ENCODE measurements at places on chromosomes 6 and 20. TPM values are rescaled to one million over a fixed set of nuclear protein-coding genes. Genes with fewer than 3 reads are reported as not detected.

DNA sequence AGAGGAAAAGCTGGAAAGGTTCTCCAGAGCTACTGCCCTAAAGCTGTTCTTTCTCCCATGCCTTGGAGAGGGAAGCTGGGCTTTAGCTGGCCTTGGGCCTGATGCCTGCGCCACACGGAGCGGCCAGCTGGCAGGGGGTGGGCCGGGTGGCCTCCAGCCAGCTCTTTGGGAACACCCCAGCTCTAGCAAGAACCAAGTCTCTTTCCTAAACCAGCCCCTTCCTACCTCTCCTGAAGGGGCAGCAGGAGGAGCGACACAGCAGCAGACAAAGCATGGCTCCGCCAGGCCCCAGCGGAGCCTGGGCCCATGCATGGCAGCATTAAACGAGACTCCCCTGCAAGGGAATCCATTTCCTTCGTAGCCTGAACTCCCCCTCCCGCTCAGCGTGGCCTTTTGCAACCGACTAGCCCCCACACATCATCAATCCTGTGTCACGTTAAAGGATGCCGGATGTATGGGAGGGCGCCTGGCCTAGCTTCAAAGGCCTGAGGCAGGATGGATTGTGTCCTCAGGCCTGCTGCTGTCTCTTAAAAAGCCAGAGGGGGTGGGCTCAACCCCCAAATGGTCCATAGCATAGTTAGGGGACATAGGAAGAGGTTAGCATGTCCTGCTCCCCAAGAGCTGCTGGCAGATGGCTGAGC is 14.0 kb downstream of the MRPS18A start:
- H3K4me3 ChIP-seq, result no peak overlapping the region
- H3K27ac ChIP-seq, result peak overlapping the region; percentile 2
- H3K4me1 ChIP-seq, result peaks cover 40% of the 10 kb centered on the region
- peaks cover 77% of the 10 kb centered on the region for H3K36me3 ChIP-seq
- no peaks in the 10 kb centered on the region for H3K27me3 ChIP-seq
- DNase-seq, result no peak

DNA sequence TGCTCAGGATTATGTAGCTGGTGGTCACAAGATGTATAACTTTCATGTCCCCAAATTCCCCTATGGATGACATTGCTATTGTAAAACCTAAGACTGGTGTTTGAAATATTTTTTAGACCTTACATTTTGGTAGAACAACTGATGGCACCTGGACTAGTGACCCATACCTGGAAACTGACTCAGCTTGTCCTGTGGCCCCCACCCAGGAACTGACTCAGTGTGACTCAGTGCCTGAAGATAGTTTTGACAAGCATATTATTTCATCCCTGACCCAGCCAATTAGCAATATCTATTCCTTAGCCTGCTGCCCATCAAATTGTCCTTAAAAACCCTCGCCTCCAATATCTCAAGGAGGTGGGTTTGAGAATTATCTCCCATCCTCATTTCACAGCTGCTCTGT is 90.9 kb upstream of the GRIK2 start:
- no peak overlapping the region for H3K27ac ChIP-seq
- no peaks in the 10 kb centered on the region for H3K36me3 ChIP-seq
- no peaks in the 10 kb centered on the region for H3K4me1 ChIP-seq
- no peak overlapping the region for H3K4me3 ChIP-seq
- no peaks in the 10 kb centered on the region for H3K27me3 ChIP-seq

DUSP15 gene
- 0.83 TPM for total RNA-seq

NAPB gene
- total RNA-seq, result 14.5 TPM

GRCh38 chr6:29769336-29769735 is 46.1 kb downstream of the HLA-F start:
- H3K27ac ChIP-seq, result no peak overlapping the region
- no peaks in the 10 kb centered on the region for H3K4me1 ChIP-seq
- no peak for DNase-seq
- H3K36me3 ChIP-seq, result no peaks in the 10 kb centered on the region
- H3K4me3 ChIP-seq, result no peak overlapping the region

PERP gene
- 84.8 TPM for total RNA-seq

DNA sequence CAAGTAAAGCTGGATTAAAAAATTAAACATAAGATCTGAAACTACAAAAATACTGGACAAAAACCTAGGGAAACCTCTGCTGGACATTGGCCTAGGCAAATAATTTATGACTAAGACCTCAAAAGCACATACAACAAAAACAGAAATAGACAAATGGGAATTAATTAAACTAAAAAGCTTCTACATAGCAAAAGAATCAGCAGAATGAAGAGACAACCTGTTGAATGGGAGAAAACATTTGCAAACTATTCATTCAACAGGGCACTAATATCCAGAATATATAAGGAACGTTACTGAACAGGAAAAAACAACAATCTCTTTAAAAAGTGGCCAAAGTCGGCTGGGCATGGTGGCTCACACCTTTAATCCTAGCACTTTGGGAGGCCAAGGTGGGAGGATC is 6.8 kb upstream of the GINM1 start:
- no peak overlapping the region for H3K27ac ChIP-seq
- no peaks in the 10 kb centered on the region for H3K36me3 ChIP-seq

BCAS4 gene
- total RNA-seq, result 4.2 TPM

GRCh38 chr6:42229506-42230119 is 12.0 kb upstream of the MRPS10 start:
- H3K27me3 ChIP-seq, result no peaks in the 10 kb centered on the region
- H3K4me1 ChIP-seq, result peaks cover 4% of the 10 kb centered on the region
- no peak overlapping the region for H3K4me3 ChIP-seq

- H3K4me3 ChIP-seq, result no peak overlapping the region
- H3K27ac ChIP-seq, result no peak overlapping the region
- H3K27me3 ChIP-seq, result no peaks in the 10 kb centered on the region
These were observed 65.5 kb downstream of the SOBP start for GRCh38 chr6:107555449-107555848.

FKBP1C gene
- not detected for total RNA-seq

TFAP2B gene
- not detected for total RNA-seq

DNA sequence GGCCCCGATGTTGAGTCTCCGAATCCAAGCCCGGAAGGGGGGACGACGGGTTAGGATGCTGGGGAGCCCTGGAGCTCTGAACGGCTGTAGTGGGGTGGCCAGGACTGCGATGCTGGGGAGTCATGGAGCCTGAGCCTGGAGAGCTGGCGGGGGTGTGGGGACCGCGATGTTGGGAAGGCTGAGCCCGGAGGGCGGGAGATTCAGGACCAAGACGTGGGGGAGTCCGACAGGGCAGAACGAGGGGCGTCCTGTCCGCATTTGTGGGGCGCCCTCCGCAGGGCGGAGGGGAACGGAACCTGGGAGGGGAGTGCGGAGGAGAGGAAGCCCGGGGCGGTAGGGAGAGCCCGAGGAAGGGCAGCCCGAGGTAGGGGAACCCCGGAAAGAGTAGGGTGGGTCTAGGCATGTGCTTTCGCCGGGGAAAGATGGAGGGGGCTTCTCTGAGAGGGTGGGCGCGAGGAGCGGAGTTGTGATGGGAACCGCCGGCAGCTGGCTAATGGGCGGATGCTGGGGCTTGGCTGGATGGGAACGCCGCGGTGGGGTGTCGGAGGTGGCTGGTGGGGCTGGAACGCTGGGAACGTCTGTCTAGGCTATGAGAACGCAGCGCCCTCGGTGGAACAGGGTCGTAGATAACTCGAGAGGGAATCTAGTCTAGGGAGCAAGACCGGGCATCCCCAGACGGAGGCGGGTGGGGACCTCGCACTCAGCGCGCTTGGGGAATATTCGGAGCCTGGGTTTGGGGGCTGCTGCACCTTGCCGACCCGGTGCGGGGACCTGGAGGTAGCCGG is 684 bp downstream of the PAQR8 start:
- H3K4me3 ChIP-seq, result peak overlapping the region; percentile 100
- H3K36me3 ChIP-seq, result no peaks in the 10 kb centered on the region
- peak overlapping the region; percentile 86 for H3K27ac ChIP-seq
- DNase-seq, result no peak
- H3K27me3 ChIP-seq, result no peaks in the 10 kb centered on the region

GRCh38 chr6:166989427-166990032 is 9.7 kb upstream of the CEP43 start:
- no peak for DNase-seq
- no peaks in the 10 kb centered on the region for H3K4me1 ChIP-seq
- H3K4me3 ChIP-seq, result no peak overlapping the region
- H3K27me3 ChIP-seq, result no peaks in the 10 kb centered on the region
- H3K36me3 ChIP-seq, result no peaks in the 10 kb centered on the region
- no peak overlapping the region for H3K27ac ChIP-seq

GRCh38 chr6:163469459-163469985 is 55.0 kb downstream of the QKI start:
- no peaks in the 10 kb centered on the region for H3K36me3 ChIP-seq
- H3K27ac ChIP-seq, result no peak overlapping the region
- peaks cover 26% of the 10 kb centered on the region for H3K4me1 ChIP-seq
- no peaks in the 10 kb centered on the region for H3K27me3 ChIP-seq
- no peak overlapping the region for H3K4me3 ChIP-seq

PXT1 gene
- not detected for total RNA-seq

GSTA3 gene
- not detected for total RNA-seq

DNA sequence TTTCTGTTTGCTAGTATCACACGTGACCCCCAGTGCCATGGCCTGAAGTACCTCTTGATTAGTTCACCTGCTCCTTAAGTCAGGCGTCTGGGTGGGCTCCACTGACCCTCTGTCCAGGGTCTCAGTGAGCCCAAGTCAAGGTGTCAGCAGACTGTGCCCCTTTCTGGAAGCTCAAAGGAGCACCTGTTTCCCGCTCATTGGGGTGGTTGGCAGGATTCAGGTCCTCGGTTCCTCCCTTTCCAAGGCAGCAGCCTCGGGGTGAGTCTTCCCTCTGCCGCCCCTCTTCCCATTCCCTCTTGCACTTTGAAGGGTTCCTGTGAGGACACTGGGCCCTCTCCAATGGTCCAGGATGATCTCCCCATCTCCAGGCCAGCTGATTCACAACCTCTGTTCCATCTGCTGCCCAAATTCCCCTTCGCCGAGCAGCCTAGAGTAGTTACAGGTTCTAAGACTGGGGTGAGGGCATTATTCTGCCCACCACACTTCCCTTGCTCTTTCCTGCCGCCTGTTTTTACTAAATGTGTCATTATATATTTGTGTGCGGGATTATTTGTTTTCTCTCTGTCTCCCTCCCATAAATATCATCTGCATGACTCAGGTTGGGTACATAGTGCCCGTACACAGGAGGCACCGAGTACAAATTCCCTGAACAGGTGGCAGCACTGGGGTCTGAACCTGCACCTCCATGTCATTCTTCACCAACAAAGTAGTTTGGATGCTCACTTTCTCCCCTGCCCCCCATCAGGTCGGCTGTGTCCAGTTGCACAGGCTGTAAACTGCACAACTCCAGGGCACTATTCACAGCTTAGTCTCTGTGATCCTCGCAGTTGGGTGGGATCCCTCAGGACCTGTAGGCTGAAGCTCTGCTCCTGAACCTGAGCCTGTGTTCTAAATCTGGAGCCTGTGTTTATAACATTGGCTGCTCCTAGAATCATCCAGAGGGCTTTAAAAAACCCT is 58.5 kb downstream of the RBM38 start:
- no peaks in the 10 kb centered on the region for H3K27me3 ChIP-seq
- no peak for DNase-seq
- no peaks in the 10 kb centered on the region for H3K36me3 ChIP-seq
- no peak overlapping the region for H3K4me3 ChIP-seq
- H3K4me1 ChIP-seq, result peaks cover 42% of the 10 kb centered on the region
- peak overlapping the region; percentile 66 for H3K27ac ChIP-seq

ZNF831 gene
- 0.71 TPM for total RNA-seq

KCNB1 gene
- total RNA-seq, result 55.5 TPM

LAMA2 gene
- 123 TPM for total RNA-seq

PRL gene
- total RNA-seq, result not detected

- no peak overlapping the region for H3K4me3 ChIP-seq
- H3K27ac ChIP-seq, result no peak overlapping the region
- no peaks in the 10 kb centered on the region for H3K4me1 ChIP-seq
- no peaks in the 10 kb centered on the region for H3K36me3 ChIP-seq
These were observed 130.8 kb downstream of the SYCP2 start for GRCh38 chr20:59802471-59803221.

DNA sequence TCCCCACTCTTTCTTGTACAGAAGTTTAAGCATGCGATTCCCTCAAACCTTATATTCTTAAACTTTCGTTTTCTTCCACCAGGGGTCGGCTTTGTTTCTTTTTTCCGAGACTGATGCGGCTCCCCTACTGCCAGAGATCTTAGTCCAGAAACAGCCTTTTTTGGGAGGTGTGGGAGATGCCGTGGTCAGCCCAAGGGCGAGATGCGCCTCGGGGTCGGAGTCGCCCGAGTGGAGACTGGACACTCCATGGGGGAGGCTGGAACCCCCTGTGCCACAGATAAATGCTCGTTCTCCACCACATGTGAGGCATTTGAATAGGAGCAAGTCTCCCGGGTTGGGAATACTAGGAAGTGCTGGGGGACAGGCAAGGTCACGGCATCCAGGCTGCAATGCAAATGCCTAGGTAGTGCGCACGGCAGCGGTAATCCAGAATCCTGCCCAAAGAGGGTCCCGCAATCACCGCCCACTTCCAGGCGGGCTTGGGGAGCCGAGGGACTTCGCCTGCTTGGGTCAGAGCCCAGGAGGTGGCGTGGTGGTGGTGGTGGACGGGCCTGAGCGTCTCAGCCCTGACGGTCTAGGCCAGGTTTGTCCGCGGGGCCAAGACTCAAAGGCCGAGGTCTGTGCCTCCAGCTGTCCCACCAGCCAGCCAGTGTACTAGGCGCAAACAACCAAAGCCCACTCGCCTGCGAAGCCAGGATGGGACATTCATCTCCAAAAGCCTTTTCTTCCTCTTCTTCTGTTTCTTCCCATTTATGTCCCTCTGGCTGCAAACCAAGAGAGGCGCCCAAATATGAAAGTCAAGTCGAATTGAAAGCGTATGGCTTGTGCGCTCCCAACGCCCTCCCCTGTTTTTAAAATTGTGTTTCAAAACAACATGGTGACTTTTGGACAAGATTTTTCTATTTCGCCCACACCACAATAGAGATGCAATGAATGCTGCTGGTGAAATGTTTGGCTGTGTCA is 39.3 kb upstream of the OSTM1 start:
- peak overlapping the region; percentile 42 for H3K4me3 ChIP-seq
- peaks cover 53% of the 10 kb centered on the region for H3K4me1 ChIP-seq

GRCh38 chr6:163529605-163530004 is 115.1 kb downstream of the QKI start:
- no peaks in the 10 kb centered on the region for H3K27me3 ChIP-seq
- DNase-seq, result no peak
- no peaks in the 10 kb centered on the region for H3K36me3 ChIP-seq
- no peak overlapping the region for H3K4me3 ChIP-seq

DNA sequence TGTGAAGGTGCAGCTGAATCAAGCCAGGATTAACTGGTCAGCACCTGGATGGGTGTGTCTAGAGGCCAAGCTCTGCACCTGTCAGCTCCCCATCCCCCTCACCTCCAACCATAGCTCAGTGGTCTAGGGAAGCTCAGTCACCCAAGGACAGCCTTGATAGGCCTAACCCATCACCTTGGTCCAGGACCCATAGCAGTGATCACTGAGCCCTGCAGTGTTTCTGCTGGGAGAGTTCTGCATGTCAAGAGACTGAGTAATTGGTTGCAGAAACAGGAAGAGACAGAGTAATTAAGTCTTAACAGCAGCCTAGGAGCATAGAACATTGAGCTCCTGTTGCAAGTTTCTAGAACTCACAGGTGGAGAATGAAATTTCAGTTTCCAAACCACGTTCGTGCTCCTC is 18.7 kb upstream of the RALGAPB start:
- no peak for DNase-seq
- H3K27me3 ChIP-seq, result no peaks in the 10 kb centered on the region
- no peak overlapping the region for H3K27ac ChIP-seq
- no peaks in the 10 kb centered on the region for H3K4me1 ChIP-seq

SLC35F1 gene
- 6.8 TPM for total RNA-seq

- H3K4me1 ChIP-seq, result peaks cover 47% of the 10 kb centered on the region
- H3K27me3 ChIP-seq, result no peaks in the 10 kb centered on the region
- peaks cover 39% of the 10 kb centered on the region for H3K36me3 ChIP-seq
- peak overlapping the region; percentile 27 for H3K27ac ChIP-seq
These were observed 48.0 kb downstream of the MAPK14 start for GRCh38 chr6:36075656-36076055.

All from esophagus muscularis mucosa (tissue), 4 donors.